ENCODE measurements at places on chromosomes 2 and 18.

DNA sequence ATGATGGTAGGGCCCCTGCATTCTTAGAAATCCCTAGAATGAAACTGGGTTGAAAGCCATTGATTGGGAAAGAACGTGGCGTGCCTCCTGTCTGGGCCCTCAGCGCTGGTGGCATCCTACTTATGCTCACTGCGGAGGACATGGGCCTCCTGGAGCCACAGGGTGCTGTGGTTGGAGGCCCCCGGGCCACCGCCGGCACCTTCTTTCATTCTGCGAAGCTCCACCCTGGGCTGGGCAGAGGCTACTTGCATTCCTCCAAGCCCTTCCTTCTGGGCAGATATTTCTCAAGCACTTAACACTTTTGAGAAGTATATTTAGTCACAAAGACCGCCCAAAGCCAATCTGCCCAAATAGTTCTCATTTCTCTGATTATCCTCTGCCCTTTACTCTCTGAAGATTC, 311.9 kb downstream of the MYCN start:
- DNase-seq: no peak

- DNase-seq: no peak
Observed at GRCh38 chr18:37122877-37123276, 293.9 kb downstream of the KIAA1328 start.

GRCh38 chr2:146239392-146240135, 1605.3 kb upstream of the ACVR2A start:
- DNase-seq: no peak

GRCh38 chr2:135475128-135475527, 55.9 kb downstream of the ZRANB3 start:
- no peak for DNase-seq

- no peak for DNase-seq
Observed at GRCh38 chr2:6872394-6872793, 5.2 kb upstream of the RSAD2 start.

DNA sequence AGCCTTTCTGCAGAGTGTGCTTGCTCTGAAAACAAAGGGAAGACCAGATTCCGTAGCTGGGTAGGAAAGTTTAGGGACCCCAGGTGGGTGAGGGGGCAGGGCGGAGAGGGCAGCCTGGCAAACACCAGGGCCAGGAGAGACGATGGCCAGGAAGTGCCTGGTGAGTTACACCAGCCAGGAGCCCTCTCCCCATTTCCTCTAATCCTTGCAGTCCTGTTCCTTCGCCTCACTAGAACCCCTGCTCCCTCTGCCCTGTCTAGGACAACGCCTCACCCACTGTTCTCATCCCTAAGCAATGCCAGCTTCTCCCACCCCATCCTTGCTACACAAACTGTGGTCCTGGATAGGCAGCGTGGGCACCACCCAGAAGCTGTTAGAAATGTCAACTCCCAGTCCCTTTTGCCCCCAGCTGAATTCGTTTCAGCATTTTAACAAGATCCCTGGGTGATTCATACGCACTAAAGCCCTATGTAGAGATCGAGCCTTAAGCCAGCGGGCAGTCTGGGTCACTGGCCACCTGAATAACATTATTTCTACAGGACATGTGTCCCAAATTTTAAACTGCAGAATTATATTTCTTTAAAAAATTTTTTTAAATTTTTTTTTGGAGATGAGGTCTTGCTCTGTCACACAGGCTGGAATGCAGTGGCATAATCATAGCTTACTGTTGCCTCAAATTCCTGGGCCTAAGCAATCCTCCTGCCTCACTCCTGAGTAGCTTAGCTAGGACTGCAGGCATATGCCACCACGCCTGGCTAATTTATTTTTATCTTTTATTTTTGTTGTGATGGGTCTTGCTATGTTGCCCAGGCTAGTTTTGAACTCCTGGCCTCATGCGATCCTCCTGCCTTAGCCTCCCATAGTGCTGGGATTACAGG, 10.9 kb downstream of the WIPF1 start:
- no peak for DNase-seq

- no peak for DNase-seq
Observed at GRCh38 chr18:22791310-22791610, 141.9 kb upstream of the RBBP8 start.

GRCh38 chr18:62745089-62745751, 29.9 kb downstream of the PHLPP1 start:
- no peak for DNase-seq

DNA sequence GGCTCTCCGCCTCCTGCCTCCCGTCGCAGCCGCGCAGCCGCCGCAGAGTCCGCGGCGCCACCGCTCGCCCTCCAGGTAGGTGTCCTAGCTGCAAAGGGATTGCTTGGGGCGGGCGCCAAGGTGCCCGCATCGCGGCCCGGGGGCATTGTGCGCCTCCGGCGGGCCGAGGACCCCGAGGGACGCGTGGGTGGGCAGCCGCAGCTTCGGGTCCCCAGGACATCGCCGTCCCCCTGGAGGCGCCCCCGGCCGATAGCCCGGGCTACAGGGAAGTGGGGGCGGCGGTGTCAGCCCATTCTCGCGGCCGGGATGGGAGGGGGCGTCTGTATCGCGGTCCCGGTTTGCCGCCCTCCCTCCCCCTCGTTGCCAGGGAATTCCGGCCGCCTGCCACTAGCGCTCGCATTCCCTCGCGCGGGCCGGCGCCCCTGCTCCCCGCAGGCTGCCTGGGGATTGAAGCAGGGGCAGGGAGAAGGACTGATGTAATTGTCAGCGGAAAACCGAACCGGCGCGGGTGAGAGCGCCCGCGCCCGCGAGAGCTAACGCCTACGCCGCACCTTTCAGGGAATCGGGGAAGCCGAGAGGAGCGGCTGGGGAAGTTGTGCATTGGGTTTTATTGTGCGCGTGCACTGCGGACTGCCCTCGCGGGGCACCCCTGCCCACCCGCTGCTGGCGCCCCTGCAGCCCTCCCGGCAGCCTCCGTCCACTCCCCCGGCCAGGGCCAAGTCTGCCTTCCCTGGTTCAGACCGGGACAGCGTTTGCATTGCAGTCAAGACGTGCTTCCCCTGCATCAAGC, 483 bp downstream of the OSBPL6 start:
- peak; percentile 13 for DNase-seq

GRCh38 chr18:23283916-23284430, 148.7 kb downstream of the CABLES1 start:
- peak; percentile 54 for DNase-seq

DNA sequence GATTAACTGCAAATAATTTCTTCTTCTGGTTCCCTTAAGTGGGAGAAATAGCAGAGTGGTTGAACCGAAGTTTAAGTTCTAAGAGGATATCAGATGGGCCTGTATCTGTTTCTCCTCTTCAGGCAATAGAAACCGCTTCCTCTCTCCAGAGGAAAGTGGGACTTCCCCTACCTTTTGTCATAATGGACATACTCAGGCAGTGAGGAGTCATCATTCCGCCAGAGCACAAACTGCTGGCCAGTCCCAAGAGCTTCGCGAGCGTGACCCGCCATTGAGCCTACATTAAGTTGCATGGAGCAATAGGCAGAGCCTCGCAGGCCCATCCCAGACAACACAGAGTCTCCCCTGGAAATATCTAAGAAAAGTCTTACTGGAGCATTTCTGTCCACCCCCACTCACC, 158.9 kb downstream of the LDLRAD4 start:
- DNase-seq: no peak

- DNase-seq: peak; percentile 37
Observed at GRCh38 chr2:61426267-61426897, 44.5 kb downstream of the USP34 start.

GRCh38 chr2:26911911-26912861, 58.3 kb upstream of the MAPRE3 start:
- DNase-seq: no peak

DNA sequence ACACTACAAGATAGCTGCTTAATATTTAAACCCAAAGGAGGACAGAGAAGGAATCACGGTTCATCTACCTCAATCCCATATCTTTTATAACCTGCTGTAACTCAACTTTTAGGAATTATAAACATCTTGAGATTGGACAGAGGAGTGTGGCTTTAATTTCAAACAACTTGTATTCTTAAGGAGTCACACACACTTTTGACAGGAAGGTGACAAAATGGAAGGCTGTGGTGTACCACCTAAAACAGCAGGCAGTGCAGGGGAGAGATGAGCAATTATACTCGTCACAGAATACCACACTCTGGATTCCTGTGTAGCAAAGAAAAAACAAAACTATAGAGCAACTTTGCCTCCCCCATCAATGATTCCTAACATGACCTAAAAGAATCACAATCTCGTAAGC, 194.8 kb downstream of the ZEB2 start:
- no peak for DNase-seq

- no peak for DNase-seq
Observed at GRCh38 chr18:75504469-75504868, 77.0 kb upstream of the SMIM21 start.
